ENCODE measurements at places on chromosomes 6 and 20. TPM values are rescaled to one million over a fixed set of nuclear protein-coding genes. Genes with fewer than 3 reads are reported as not detected.

The C6orf163 gene
- 1.0 TPM for total RNA-seq

The GRM1 gene
- not detected for total RNA-seq

The RRBP1 gene
- total RNA-seq = 91.4 TPM

The BPIFB2 gene
- total RNA-seq = not detected

The PNPLA1 gene
- total RNA-seq = not detected
